ENCODE measurements at places on chromosomes 4 and X. TPM values are rescaled to one million over a fixed set of nuclear protein-coding genes. Genes with fewer than 3 reads are reported as not detected.

DNA sequence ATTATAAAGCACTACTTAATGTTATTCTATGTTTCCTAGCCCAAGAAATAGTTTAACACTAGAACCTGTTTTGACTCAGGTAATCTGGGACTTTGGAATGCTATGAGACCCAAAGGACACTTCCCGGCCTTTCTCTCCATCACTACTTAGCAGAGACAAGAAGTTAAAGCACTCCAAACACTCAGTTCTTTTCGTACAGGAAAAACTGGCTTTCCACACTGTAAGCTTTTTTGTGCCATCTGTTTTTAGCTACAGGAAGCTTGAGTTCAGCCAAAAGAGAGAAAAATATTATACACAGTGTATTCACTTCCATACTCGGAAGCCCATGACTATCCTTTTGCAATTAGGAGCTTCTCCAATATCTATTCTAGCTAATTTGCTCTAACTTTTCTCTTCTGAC lies 7.9 kb upstream of the FGF13 start:
- DNase-seq: no peak

DNA sequence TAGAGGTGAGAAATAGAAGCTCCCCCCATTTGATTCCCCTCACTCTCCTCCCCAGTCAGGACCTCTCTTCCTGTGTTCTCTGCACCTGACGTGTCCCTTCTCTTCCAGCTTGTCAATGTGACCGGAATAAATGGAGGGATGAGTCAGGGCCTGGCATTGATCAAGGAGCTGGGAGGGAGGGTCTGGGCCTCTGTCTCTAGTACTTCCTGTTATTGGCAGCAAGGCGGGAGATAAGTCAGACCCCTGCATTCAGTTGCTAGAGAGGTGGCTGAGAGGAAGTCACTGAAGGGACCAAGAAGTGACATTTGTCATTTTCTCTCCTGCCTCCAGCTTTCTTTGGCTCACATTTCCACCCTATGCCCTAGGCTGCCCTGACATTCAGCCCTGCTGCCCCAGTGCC lies 35.1 kb upstream of the ZNF41 start:
- DNase-seq: no peak

- no peak for DNase-seq
These were observed 97.3 kb downstream of the NKX6-1 start for GRCh38 chr4:84401701-84402306.

- DNase-seq: no peak
These were observed 34.7 kb downstream of the FGF2 start for GRCh38 chr4:122861172-122861943.

DNA sequence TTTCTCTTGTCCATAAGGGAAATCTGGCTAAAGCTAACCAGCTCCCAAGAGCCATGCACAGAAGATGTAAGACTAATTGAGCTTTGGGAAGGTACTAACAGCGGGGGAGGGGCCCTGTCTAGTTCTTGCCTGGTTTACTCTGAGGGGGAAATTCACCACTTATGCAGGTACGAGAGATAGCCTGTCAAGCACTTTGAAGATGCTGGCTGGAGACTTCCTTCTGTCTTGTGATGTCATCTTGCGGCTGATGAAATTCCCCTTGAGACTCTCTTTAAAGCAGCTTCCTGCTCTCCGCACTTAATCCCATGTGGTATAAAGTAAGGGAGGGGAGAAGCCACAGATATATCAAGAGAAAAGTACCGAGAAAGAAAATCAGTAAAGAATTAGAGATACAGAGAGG lies 345.3 kb downstream of the MAPK10 start:
- no peak for DNase-seq

DNA sequence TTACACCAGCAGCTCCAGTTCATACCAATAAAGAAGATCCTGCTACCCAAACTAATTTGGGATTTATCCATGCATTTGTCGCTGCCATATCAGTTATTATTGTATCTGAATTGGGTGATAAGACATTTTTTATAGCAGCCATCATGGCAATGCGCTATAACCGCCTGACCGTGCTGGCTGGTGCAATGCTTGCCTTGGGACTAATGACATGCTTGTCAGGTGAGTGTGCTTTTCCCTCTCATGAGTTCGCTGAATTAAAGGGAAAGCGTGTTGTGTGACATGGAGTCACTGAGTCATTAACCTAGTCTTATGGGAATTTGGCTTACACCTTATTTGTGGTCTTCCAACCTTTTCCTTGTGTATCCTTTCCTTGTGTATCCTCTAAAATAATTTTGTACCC lies 15.9 kb downstream of the TMEM165 start:
- no peak for DNase-seq

GRCh38 chrX:47690175-47690574 lies 31.2 kb upstream of the UXT start:
- no peak for DNase-seq

GRCh38 chr4:184250795-184251669 lies 33.4 kb upstream of the ENPP6 start:
- peak; percentile 38 for DNase-seq

- DNase-seq: no peak
These were observed 7.0 kb downstream of the NAT8L start for GRCh38 chr4:2066011-2066551.

DNA sequence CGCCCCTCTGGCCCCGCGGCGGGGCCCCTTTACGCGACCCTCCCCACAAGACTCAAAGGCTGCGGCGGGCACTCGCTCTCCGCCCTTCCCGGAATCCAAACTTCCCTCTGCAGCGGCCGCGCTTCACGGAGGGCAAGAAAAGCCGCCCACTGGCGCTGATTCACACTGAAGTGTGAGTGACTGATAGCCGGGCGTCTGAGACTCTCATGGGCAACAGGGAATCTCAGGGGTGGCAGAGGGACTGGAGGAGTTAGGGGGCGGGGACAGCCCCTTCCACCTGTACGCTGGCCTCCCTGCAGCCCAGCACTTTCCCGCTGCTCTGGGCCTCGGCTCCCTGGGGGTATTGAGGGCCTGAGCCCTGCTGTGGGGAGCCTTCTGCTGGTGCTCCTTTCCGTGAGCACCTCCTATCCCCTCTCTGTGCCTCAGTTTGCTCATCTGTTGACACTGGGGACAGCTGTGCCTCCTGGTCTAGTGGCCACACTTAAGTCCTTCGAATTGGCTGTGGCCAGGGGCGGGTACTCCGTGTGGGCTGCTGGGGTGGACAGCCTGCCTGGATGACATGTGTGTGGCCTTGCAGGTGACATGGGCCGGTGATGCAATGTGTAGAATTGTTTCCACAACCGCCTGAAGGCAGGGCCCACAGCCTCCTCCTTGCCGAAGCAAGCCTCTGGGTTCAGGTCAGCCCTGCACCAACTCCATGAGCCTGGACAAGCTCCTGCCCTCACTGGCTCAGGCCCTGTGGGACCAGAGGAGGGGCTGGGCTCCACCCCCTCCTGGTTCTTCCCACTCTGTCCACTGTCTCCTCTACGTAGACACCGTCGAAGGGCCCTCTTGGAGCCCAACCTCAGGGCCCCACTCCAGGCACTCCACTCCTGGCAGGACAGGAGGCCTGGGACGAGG lies 951 bp downstream of the SH3BP2 start:
- DNase-seq: no peak

DNA sequence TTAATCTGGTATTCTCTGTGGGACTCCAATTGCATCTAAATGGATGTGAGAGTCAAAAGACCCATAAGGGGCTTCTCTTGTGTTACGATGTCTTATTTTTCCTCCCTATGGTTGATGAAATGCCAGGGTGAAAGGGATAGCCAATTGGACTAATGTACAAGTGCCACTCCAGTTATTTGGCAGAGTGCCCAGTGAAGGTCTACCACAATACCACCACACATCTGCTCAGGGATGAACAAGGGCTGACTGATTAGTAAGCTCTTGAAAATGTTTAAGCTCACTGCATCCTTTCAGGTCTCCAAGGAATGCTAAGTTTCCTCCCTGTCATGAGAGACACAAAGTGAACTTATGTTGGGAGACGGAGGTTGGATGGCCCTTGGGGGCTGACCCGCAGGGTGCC lies 57.8 kb downstream of the HEPH start:
- DNase-seq: no peak

DNA sequence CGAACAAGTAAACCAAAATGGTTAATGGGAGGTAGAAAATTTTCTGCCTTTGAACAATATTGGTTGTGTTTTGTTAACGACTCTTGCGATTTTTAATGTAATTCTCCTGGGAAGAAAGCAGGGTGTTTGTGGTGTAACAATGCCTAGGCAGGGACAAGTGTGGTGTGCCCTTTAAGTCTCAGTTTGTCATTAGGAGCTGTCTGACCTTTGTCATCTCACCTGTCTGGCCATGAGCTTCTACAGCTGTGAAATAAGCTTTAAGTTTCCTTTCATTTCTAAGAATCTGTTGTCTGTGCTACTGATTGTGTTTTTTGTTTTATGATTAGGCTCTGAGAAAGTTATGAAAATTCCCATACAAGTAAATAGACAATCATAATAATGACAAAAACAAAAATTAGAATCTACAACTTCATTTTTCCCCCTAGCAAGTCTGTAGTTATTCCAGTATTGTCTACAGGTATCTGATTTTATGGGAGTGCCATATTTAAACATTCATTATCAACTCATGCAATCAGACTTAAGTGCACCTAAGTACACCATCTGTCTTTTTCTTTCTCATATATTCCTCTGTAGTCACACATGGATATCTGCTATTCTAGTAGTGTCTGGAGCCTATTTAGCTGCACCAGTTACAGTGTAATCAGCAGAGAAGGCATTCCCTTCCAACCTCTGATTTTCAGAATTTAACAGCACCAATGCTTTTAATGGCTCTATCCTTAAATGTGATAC lies 203.5 kb downstream of the PPARGC1A start:
- DNase-seq: no peak

GRCh38 chr4:62806816-62807215 lies 1602.4 kb downstream of the TECRL start:
- no peak for DNase-seq

- peak; percentile 36 for DNase-seq
These were observed at the start of gene EVC for GRCh38 chr4:5710961-5711478. TSS of gene EVC (plus strand) at chr4:5711201. CDS start at chr4:5711381, 180 bp downstream.

DNA sequence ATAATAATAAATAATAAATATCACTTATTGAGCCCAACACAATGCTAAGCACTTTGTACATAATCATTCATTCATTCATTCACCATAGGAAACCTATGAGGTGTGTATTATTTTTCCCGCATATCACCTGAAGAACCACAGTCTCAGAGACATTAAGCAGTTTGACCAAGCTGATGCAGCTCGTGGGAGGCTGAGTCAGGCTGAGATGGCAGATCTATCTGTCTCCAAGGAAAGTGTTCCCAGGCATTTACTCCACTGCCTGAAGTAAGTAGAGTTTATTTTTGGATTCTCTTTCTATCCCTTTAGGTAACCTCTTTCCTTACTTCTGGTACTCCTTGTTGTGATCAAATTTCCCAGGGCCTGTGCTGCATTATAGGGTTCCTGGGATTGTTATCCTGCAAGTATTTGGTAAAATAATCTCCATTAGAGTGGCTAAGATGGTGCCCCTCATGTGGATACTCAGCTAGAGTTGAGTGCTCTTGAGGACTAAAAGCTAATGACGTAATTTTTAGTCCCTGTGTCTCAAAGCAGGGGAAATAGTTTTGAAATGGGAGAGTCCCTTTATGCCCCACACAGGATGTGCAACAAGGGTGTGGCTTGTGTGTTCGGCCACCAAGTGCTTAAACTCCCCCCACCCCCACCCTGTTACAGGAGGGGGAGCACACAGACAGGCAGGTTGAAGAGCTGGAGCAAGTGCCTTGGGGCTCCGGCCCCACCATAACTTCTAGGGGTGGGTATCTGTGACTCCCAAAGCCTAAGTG lies 467.0 kb downstream of the STIM2 start:
- no peak for DNase-seq

DNA sequence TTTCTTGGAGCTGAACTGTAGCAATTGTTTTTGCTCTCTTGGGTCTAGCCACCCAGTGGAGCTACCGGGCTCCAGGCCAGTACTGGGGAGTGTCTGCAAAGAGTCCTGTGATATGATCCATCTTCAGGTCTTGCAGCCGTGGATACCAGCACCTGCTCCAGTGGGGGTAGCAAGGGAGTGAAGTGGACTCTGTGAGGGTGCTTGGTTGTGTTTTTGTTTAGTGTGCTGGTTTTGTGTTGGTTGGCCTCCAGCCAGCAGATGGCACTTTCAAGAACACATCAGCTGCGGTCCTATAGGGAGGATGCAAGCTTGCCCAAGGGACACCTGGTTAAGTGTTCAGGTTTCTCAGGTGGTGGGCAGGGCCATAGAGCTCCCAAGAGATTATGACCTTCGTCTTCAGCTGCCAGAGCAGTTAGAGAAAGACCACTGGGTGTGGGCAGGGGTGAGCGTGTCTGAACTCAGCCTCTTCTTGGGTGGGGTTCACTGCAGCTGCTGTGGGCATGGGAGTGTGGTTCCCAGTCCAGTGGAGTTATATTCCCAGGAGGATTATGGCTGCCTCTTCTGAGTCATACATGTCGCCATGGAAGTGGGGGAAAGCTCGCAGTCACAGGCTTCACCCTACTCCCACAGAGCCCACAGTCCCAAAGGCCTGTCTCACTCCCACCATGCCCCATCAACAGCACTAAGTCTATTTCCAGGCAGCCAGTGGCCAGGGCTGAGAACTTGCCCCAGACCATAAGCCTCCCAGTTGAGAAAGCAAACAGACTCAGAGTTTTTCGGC lies 811.6 kb downstream of the GLUD2 start:
- DNase-seq: no peak

The GLUD2 gene
- total RNA-seq: 0.27 TPM

The F11 gene
- not detected for total RNA-seq

The KCND1 gene
- total RNA-seq: 3.0 TPM

The CORIN gene
- under 0.01 TPM for total RNA-seq

The BMP3 gene
- not detected for total RNA-seq

The SH3TC1 gene
- 88.1 TPM for total RNA-seq

All from hematopoietic multipotent progenitor cell (in vitro differentiated cells).